Endothelial cell (in vitro differentiated cells): ENCODE measurements at places on chromosomes 1 and 21. TPM values are rescaled to one million over a fixed set of nuclear protein-coding genes. Genes with fewer than 3 reads are reported as not detected.

The RHD gene
- 0.38 TPM for total RNA-seq

The NOTCH2NLA gene
- 4.7 TPM for total RNA-seq

The CCDC27 gene
- total RNA-seq, result not detected

The LZIC gene
- total RNA-seq, result 31.2 TPM

The ACBD3 gene
- 27.4 TPM for total RNA-seq

The GSTM5 gene
- 27.9 TPM for total RNA-seq

The GON4L gene
- total RNA-seq, result 72.7 TPM

The OR2T11 gene
- total RNA-seq, result not detected

The IL23R gene
- total RNA-seq, result not detected
